OCI-M1 (cell line): ENCODE measurements at places on chromosomes 16 and 17.

DNA sequence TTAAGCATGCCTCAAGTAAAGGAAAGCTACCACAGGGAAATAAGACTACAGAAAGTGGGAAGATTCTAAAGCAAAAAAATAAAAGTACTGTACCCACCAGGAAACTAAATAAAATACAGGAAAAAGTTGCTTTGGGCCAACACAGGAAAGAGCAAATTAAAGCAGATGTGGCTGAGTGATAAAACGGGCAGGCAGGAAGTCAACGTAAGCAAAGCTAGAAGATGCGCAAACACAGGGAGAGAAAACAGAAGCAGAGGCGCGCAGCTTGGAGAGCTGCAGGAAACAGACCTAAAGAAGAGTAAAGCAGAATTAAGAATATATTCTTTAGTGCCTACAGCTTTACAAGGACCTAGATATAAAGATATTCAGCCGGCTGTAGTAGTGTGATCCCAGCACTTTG is 21.7 kb downstream of the USP36 start:
- DNase-seq: no peak

- no peak for DNase-seq
Observed at GRCh38 chr16:14497245-14498082, 132.6 kb downstream of the PARN start.

- DNase-seq: peak; percentile 58
Observed at GRCh38 chr17:60231234-60231633, 81.5 kb downstream of the CA4 start.

DNA sequence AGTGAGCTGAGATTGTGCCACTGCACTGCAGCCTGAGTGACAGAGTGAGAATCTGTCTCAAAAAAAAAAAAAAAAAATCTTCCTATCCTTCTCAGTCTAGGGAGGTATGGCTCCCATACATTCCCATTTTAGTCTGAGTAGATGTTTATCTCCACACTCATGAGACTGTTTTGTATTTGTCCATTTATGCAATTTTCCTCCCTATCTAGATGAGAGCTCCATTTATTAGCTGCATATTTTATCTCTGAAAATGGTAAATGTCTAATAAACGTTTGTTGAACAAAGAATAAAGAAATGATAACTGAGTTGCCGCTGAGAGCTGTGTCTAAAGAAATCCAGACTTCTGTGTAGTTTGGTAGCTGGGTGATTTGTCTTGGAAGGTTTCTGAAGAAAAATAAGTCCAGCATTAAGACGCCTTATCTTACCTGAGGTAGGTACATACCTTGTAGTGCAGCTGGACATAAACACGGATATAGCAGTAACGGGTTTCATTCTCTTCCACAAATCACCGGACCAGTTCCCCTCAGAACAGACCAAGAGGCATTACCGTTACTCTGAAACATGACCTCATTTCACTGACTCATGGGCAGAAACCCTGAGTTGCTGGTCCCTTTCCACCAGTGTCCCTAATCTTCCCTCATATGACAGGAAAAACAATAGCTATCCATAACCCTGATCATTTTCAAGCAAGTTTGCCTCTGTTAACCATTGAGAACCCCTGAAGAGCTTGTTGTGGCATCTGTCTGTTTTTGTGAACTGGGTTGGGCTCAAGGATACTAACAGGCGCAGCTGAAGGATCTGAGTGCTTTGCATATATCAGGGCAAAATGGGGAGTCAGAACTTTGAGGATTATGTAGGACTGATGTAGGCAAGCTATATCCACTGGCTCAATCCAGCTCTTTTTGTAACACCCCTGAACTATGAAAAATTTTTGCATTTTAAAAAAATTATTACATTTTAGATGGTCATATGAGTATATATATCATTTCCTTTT is 177.4 kb upstream of the XYLT1 start:
- no peak for DNase-seq

GRCh38 chr16:28585674-28586073 is 11.2 kb downstream of the SULT1A2 start:
- DNase-seq: no peak

DNA sequence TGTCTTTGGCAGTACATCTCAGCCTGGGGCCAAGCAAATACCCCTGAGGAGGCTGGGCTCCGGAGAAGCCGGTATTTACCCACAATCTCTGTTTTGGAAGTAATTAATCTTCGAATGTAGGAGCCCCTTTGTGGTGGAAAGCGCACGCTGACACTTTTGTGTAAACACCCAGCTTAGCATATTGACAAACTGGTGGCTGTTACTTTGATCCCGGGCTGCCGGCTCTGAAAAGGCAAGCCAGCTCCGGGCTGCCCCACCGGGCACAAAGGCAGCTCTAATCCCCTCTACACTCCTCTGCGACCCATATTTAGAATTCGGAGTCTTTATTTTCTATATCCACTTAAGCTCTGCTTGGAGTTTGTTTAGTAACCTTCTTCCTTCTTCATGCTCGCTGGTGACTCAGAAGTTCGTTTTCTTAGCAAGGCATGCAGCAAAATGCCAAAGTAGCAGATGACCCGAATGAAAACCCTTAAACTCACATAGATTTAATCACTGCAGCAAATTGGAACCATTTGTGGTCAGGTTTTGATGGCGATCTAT is 144.0 kb upstream of the IRX3 start:
- DNase-seq: no peak

GRCh38 chr16:88833086-88833485 is 21.4 kb upstream of the APRT start:
- DNase-seq: no peak

GRCh38 chr16:14501331-14502255 is 128.5 kb downstream of the PARN start:
- DNase-seq: peak; percentile 79

DNA sequence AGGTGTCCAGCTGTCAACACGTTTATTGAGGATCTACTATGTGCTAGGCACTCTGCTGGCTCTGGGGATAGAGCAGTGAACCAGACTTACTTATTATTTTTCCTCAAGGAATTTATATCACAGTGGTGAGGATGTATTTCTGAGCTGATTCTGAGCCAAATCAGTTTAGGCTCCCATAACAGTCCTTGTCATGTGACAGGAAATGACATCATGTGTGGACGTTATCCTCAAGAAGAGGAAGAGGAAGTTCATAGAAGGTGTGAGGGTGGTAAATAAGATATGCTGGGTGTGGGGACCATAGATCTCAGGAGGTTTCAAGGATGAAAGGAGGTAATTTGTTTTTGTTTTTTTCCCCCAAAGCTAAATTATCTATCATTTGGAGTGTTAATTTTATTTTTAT is 873.5 kb upstream of the EEF2KMT start:
- DNase-seq: peak; percentile 43

GRCh38 chr17:29111816-29112499 is 68.2 kb downstream of the MYO18A start:
- peak; percentile 88 for DNase-seq

DNA sequence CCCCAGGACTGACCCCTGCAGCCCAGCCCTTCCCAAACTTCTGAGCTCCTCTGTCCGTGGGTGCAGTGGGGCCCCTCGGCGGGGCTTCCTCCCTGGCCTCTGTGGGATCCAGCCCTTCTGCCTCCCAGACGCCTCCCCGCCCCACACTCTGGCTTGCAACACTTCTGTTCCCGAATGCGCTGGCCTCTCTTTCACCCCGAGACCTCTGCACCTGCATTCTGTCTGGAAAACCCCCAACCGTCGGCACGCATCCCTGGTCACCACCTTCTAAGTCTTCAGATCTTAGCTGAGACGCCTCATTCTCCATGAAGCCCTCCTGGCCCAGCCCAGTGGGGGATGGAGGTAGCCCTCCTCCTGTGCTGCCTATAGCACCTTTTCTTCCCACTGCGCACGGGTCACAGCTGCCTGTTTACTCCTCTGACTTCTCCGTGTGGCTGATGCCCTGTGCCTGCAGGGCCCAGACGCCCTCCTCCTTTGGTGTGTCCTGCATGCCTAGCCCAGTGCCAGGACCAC is 26.4 kb downstream of the TMEM235 start:
- no peak for DNase-seq

DNA sequence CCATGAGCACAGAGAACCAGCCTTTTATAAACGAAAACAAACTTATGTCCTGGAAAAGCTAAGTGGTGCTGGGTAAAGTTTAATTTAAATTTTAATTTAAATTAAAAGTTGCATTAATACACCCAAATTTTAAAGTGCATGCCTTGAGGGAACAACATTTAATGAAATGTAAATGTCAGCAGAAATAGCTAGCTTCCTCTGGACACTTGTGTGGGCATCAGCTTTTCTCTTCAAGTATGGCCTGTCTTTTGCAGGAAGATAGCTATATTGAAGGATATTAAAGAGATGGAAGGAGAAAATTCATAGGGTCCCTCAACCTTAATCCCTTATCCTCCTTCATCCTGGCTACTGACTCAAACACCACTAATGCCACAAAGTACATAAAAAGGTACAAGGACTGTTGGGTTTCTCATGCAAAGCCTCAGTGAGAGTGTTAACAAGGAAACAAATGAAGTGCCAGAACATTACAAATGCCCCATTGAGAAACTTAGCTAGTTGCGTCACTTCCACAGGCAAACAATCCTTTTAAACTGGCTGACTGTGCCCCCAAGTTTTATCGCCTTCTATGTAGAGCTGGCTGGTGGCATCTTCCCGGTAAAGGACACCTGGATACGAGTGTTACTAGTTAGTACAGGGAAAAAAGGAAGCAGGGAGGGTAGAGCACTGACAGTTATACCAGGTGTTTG is 14.1 kb downstream of the PHF12 start:
- DNase-seq: no peak

GRCh38 chr17:81719410-81720266 is 7.6 kb downstream of the SLC25A10 start:
- no peak for DNase-seq

- DNase-seq: no peak
Observed at GRCh38 chr17:28470266-28470913, 3.1 kb upstream of the SLC13A2 start.

DNA sequence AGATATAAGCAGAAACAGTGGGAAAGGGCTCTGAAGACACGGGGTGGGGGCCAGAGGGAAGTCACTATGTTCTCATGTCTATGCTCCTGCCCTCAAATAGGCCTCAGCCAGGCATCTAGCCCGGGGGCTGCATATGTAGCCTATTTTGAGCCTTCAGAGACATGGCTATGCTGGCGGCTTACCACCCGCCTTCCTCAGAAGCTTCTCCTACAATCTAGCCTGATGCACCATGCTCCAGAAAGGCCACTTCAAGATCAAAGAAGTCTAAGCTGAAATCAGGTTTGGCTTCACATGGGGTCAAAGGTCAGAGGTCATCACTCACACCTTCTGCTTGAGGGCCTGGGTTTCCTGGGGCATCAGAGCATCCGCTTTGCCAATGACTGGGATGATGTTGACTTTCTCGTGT is 1.6 kb downstream of the SEPTIN1 start:
- DNase-seq: no peak

DNA sequence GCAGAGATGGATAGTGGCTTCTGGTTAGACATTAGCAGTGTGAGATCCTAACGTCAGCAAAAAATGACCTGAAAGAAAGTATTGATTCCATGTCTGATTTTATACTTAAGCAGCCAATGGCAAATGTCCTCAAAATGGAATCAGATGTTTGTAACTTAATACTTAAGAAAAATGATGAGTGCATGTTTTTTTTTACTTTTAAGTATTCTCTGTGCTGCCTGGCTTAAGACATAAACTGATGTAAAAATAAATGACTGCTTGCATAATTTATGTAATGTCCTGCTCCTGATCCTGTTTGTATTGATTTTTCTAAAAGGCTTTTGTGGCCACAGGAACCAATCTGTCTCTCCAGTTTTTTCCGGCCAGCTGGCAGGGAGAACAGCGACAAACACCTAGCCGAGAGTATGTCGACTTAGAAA is 7.4 kb downstream of the CBFB start:
- DNase-seq: no peak

DNA sequence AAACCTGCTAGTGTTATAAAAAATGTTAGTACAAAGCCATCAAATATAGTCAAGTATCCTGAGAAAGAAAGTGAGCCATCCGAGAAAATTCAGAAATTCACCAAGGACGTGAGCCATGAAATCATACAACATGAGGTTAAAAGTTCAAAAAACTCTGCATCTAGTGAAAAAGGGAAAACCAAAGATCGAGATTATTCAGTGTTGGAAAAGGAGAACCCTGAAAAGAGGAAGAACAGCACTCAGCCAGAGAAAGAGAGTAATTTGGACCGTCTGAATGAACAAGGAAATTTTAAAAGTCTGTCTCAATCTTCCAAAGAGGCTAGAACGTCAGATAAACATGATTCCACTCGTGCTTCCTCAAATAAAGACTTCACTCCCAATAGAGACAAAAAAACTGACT is 31.7 kb downstream of the RBBP6 start:
- DNase-seq: no peak

DNA sequence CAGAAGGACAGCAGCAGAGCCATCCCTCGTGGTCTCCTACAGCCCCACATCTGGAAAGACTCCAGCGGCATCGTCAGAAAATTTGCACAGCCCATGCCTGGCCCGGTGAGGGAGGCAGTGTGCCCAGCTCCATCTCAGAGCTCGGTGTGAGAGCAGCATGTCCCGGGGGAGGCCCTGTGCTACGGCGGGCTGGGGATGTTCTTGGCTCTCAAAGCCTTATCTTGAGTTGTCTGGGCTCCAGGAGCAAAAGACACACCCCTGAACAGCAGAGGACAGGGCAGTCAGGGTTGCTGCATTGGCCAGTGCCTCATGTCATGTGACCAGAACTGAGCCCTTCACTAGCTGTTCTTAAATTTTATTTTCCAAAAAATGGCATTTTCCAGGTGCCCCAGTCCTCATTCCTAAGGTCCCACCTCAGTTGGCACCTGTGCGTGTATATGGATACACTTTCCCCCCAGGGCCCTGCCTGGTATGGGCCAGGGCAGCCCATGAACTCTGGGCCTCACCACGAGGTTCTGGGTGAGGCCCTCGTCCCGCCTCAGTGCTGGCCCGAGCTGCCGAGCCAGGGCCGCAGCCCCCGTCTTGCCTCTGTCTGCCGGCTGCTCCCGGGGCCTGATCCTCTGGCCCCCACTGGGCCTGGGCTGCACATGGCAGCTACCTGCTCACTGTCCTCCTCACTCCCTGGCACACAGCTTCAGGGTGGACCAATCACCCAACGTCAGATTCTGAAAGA is 3.0 kb downstream of the NUDT16L1 start:
- no peak for DNase-seq

DNA sequence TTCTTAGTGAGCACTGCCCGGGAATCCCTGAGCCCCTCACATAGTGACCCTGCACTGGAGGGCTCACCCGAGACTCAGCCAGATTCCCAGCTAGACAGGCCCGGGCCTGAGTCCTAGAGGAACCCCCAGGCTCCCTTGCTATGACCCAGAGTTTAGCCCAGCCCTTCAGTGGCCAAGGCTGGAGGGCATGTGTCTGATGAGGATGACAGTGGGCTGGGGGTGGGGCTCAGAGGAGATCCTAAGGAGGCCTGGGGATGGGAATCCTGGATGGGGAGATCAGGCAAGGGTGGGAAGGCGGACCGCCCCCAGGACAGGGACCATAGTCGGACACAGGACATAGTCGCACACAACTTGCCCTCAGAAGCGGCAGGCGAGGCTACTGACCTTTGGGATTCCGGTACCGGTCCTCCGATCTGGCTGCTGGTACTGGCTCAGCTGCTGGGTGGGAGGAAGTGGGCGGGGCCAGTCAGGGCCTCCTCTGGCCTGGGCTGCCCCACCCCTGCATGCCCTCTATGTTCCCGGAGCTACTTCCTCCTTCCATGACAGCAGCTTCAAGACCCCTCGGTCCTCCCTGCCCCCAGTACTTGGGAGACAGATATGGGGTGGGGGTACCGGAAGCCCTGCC is 1.1 kb downstream of the CD79B start:
- peak; percentile 46 for DNase-seq

GRCh38 chr16:1334739-1335138 is 1.3 kb downstream of the BAIAP3 start:
- no peak for DNase-seq
